Stimulated activated CD8-positive, alpha-beta memory T cell treated with anti-CD3 and anti-CD28 coated beads, Interleukin-12 subunit alpha, Interleukin-12 subunit beta, amount 100 ng/mL, for 1 hour (primary cell): ENCODE measurements at places on chromosomes 2 and 18.

DNA sequence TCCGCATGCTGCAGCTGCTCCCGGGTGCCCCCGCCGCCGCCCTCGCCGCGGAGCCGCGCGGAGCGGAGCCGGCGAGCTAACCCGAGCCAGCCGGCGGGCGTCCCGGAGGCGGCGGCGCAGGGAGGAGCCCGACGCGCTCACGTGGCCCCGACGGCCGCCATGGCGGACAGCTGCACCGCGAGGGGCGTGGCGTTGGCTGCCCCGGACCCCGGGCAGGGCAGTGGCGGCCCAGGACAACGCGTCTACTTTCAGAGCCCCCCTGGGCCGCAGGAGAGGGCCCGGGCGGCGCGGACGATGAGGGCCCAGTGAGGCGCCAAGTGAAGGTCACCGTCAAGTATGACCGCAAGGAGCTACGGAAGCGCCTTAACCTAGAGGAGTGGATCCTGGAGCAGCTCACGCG lies 30.0 kb upstream of the CCNYL1 start:
- DNase-seq, result no peak

DNA sequence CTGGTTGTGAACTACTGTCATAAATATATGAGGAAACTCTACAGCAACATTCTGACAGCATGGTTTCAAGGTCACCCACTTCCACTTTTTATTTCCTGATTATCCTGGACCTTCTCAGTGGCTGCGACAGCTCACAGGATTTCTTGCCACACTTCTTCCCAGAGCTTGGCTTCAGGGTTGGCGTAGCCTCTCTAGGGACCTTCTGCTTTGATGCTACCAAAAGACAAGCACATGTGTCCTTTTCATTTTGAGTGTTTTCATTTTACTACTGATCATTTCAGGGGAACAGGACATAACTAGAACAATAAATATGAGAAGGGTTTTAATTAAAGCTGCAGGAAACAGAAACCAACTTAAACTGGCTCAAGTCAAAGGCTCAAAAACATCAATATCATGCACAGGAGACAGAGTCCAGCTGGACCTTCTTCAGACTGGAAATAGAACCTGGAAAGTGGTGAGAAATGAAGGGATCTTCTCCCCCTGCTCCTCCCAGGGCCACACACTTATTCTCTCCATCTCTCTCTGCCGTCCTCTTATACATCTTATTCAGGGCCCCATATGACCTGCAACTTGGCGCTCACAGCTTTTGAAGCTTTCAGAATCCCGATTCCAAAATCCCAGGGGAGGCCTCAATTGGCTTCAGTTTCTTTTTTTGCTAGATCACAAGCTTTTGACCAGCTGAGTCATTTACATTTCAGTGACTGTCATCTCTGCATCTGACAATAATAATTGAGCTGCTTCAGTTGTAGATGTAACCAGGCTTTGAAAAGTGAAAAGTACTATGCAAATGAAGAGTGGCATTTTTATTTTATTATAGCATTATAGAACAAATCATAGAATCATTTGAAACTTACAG lies 9.7 kb downstream of the VIT start:
- no peak for DNase-seq

- DNase-seq, result no peak
These were observed 111.2 kb upstream of the ID2 start for GRCh38 chr2:8570637-8571036.

DNA sequence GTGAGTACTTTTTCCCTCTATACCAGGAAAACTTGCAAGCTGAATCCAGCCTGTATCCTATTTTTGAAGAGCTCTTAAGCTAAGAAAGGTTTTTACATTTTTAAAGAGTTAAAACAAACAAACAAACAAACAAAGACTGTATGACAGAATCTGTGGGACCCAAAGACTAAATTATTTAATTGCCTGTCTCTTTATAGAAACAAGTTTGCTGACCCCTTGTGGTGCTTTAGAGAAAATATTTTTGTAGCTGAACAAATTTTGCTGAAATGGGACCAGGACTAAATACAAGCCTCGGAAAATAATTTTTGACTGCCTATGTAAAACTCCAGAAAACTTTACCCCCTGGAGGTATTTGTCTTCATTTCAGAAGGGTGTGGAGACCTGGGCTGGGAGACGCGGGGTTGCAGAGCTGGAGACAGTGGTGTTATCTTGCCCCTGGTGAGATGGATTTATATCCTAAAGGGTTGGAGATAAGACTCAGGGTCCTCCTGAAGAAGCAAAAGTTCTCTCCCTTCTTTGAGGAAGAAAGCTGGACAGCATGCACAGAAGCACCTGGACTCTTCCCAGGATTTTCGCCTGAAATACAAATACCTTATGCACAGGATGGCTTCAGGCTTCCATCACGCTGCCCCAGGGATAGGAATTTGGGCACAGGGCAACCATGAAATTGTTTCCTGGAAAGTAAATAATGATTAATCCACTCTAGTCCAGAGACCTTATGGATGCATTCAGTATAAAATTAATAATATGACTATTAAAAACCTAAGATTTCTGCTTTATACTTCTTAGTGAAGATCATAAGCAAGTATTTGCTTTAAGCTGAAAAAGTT lies 54.3 kb downstream of the TMX3 start:
- DNase-seq, result no peak

- DNase-seq, result no peak
These were observed 230.0 kb upstream of the PARD3B start for GRCh38 chr2:204315236-204315662.

DNA sequence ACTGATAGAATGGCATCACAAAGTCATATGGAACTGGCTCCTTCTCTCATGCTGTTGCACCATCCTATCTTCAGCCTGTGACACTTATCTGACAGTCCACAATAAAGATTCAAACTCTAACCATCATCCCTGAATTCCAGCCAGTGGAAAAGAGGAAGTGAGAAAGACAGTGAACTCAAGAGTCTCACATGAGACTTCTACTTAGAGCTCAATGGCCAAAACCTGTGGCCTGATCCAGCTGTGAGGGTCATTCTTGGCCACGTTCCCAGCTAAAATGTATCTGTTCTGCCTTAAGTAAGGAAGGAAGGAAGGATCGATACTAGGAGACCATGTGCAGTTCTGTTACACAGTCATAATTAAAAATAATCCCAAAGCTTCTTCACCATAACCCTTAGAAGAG lies 73.6 kb downstream of the RND3 start:
- DNase-seq, result no peak

- DNase-seq, result no peak
These were observed 165.2 kb downstream of the SH3BP4 start for GRCh38 chr2:235116885-235117492.

- DNase-seq, result no peak
These were observed 106.2 kb downstream of the COBLL1 start for GRCh38 chr2:164735309-164735919.

- no peak for DNase-seq
These were observed 911 bp upstream of the PTPRM start for GRCh38 chr18:7566244-7566566.

DNA sequence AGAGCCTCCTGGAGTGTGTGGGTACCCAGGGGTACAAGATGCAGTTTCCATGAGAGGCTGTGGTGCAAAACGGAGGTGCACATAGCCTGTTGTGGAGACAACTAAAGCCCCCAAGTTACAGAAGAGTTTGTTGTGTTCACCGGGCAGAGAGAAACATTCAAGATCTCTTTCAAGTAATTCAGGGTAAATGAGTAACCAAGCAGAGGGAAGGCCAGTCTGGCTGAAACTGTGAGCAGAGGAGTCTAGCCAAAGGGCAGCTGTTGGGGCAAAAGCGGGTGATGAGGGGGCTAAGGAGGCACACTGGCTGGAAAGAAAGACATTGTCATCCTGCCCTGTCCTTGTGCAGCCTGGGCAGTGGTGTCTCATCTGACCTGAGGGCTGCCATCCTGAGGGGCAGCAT lies 52.0 kb downstream of the CXCR4 start:
- no peak for DNase-seq

DNA sequence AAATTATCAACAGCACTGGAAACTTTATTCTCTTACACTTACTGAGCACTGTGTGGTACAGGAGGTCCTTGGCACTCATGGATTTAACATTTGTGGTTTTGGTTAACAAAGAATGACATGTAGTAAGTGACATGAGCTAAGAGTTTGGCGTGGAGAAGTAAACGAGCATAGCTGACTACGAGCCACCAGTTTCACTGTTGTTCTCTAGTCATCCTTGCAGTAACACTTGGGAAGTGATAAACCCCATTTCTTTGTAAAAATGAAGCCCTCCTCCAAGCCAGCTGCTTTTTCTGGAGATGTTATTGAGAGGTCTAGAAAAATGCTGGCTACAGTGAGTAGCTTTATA lies 32.7 kb downstream of the QPCT start:
- DNase-seq, result no peak

DNA sequence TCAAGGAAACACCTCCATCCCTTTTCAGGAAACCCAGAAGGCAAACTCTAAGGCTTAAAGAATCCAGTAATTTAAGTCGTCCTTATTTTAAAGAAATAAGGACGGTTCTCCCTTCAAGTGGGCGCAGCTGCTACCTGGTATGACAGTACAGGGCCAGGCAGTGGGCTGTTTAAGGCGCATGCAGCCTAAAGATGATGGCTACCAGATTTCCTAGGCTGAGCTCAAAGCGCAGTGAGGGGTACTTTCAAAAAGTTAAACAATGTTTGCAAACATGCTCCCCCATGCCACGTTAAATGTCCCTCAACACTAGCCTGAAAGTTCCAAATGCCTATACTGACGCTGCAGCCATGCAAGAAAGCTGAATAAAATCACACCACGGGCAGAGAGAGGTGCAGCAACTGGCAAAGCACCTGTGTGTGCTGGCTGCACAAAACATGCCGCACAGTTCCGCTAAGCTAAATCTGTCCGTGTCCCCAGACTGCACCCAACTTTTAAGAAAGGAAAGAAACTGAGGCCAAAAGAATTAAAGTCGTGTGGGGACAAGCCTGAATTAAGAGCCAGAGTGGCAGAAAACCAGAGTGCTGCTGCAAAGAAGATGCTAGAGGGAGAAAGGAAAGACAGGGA lies 583 bp downstream of the HIBCH start:
- no peak for DNase-seq

- no peak for DNase-seq
These were observed 354.2 kb upstream of the EPHA4 start for GRCh38 chr2:221926327-221926726.

DNA sequence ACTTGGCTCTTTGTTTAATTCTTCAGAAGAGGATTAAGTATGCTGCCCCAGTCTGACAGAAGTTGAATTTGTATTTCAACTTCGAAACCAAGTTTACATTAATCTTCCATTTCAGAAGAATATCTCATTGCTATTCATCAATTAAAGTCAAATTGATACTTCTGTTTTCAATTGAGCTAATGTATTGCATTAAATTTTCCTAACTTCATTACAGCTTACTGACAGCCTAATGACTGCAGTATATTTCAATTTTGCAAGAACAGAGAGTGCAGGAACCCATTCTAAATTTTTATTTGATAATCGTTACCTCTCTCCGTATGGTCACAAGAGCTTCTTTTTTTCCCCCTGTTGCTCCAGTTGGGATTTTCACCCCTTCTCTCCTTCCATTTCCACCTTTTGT lies 218.0 kb downstream of the CALCRL start:
- DNase-seq, result no peak

- DNase-seq, result no peak
These were observed 359.5 kb upstream of the RGPD4 start for GRCh38 chr2:107466984-107467773.

DNA sequence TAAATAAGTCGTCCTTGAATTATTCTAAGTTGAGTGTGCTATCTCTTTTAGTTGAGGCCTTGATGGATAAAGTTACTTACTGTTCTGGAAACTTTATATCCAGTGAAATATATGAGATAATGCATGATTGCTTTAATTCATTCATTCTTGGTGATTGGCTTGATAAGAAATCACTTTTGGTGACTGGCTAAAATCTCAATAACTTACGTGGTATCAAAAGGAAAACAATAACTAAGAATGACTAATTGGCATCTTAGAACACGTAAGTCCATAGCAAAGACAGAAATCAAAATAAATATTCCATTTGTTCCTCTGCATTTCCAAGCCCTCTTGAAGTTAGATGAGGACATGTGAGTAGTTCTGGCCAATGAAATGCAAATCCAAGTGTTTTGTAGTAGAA lies 251.6 kb downstream of the NUP35 start:
- DNase-seq, result no peak

GRCh38 chr2:4354678-4355077 lies 651.3 kb downstream of the DCDC2C start:
- DNase-seq, result no peak

- DNase-seq, result no peak
These were observed 170.6 kb upstream of the PKDCC start for GRCh38 chr2:41877114-41877678.

- DNase-seq, result no peak
These were observed 34.3 kb upstream of the MTX2 start for GRCh38 chr2:176234940-176235339.
